ENCODE measurements at places on chromosomes 5 and 9.

DNA sequence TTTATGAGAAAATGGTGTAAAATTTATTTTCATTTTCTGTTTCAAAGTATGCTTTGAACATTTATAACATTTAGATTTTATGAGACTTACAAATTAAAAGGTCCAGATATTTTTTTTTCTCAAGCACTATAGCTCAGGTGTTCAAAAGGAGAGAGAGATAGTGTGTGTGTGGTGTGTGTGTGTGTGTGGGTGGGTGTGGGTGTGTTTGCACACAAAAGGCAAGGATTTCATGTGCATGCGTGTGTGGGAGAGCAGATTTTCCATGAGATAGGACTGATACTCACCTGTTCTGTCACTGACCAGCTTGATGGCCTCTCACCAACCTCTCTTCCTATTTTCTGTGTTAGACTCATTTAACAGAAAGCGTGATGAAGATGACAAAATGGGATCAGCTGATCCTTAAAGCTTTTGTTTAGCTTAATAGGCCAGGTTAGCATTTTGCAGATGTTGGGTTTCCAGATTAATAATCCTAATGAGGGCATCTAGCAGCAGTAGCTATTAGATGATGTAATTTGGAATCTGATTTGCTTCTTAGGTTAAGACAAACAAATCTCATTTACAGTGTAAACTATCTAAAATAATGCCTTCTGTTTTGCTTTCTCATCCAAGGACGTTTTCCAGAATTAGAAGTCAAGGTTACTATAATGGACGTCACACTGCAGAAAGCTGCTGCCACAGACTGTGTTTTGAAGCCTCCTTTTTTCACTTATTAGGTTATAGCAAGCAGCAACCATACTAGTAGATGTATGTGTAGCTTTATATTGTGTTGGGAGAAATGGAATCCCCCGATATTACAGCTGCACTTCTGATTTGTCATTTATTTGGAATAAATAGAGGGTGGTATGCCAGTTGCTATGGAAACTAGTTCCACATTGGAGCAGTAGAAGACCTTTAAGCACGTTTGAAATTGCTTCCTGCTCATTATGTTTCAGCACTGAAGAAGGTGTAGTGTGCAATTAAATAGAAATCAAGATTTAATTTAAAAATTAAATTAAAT, 355.6 kb downstream of the TAF11L14 start:
- DNase-seq, result no peak

GRCh38 chr9:121057821-121058220, 7.7 kb upstream of the C5 start:
- DNase-seq, result no peak

GRCh38 chr5:140996060-140996459, 29.8 kb downstream of the PCDHAC2 start:
- DNase-seq, result no peak

- no peak for DNase-seq
These were observed 77.0 kb downstream of the ABCA1 start for GRCh38 chr9:104850786-104851545.

DNA sequence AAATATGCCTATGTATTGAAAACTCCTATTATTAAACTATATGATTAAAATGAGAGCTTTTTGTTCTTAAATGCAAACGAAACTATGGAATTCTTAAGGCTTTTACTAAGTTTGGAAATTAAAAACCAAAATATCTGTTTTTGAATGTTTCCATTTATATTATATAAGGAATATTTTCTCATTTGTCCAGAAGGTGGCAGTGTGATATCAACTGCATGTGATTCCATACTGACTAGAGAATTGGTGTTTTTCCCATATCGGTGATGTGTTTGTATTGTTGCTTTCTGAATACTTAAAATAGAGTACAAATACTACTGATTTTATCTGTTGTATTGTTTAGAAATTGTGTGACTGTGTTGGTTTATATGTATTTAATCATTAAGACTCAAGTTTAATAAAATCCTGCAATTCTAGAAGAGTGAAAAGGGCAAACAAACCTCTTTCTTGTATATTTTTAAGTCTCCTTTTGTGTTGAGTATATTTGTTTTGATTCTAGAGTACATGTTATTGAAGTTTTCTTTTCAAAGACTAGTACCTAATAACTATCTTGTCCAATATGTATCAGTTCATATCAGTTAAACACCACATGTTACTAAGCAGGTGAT, 320.8 kb downstream of the CCDC171 start:
- no peak for DNase-seq

DNA sequence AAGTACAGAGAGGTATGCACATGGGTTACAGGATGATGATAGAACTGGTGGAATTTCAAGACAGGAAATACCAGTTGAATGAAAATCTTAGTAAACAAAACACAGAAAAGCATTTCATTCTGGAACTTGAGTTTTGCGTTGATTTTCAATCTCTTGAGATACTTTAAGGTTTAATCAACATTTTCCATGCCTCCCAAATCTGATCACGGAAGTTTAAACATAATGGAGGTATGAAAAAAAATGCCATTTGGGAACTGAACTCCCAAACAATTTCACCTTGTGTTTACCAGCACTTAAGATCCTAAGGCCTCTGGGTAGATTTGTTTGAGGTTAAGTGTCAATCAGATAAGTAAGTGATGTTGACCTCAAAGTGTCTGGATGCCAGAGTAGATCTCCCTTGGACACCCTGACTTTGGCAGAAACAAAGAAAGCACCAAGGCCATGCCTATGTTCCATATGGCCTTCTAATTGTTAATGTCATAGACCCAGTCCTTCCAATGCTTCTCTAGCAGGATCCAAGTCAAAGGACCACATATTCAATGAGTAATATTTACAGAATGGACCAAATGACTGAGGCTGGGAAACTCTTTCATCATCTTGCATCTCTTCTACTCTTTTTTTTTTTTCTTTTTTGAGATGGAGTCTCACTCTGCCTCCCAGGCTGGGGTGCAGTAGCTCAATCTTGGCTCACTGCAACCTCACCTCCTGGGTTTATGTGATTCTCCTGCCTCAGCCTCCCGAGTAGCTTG, 216.9 kb downstream of the ARRDC3 start:
- DNase-seq, result no peak

DNA sequence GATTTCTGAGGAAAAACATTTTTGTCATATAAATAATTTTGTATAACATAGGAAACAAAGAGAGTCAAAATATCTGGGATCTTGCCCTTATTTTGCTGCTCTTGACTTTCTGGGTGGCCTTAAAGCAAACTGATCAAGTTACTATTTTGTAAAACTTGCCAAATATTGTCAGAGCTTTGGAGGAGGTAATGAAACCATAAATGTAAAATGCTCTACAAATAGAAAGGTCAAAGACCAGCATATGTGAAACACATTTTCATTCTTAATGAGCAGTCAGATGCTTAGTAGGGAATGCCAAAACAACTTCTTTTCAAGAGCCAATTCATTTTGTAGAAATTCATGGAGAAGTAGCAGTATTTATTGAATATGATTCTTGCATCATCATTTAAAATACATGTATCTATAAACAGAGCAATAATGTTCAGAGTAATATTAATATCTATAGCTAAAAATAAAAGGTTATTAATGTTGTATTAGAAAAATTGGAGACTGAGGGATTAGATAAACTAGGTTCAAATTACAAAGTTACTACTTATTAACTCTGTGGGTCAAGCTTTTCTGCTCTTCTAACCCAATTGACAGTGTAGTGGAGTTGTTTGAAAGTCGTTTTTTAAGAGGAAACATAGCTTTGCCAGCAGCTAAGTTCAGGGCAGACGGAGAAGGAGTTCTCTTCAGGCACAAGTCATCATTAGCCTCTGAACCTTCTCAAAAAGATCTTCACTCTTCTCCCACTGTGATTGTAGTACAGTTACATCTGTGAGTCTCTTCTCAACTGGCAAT, 2053.1 kb downstream of the EFNA5 start:
- no peak for DNase-seq

GRCh38 chr9:85237478-85237877, 504.3 kb downstream of the AGTPBP1 start:
- no peak for DNase-seq

GRCh38 chr5:18113721-18114120, 479.5 kb downstream of the TAF11L14 start:
- no peak for DNase-seq

DNA sequence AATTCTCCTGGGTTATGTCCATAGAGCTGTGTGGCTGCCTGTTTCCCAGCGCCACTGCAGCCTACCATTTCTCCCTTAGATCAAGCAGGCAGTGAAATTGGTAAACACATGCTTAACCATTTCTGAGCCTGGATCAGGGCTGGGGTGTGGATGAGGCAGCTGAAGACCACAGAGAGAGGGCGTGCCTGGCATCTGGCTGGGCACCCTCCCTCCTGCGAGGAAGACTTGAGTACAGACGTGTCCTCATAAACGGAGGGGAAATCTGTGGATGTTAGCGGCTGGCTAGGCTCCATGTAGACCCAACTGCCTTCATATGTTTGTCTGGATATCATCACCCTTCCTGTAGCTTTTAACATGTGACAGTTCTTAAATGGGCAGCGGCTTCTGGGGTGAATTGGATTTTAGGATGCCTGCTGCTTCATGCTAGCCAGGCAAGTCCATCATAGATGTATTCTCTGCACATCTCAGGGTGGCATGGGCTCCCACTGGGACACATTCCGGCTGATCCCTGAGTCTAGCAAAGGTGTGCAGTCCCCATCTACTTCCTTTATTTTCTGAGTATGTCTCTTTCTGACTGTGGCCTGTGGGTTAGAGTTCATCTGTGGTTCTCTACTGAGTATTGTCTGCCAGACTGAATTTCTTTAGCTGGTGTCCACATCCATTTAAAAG, 11.0 kb downstream of the RGS3 start:
- no peak for DNase-seq

DNA sequence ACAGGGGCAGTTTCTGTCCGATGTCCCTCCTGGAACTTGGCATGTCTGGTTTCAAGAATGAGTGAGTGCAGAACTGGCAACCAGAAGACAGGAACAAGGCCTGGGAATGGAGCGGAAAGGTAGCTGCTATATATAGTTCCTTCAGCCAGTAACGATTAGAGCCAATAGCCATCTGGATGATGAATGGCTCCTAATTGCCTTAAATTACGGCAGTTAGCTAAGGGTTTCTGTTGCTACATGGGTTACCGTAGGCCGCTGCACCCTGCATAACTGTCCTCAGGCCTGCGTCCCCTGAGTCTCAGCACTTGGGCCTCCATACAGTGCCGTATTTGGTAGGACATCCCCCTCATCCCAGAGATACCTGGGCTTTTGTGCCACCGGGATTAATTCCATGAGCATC, 29.4 kb downstream of the WWC1 start:
- DNase-seq, result no peak

DNA sequence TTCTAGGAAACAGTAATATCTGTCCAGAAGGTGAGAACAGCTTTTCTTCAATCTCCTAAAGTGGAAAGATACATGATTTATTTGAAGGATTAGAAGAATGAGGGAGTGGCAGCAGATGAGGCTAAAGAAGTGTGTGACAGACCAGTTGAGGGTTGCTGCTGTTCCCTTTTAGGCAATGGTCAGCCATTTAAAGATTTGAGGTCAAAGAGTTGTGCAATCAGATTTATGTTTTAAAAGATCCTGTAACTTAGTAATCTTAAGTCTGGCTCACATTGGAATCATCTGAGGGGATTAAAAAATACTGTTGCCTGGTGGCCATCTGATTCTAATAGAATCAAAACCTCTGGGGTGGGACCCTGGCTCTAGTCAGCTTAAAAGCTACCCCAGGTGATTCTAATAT, 4.3 kb upstream of the SGCD start:
- no peak for DNase-seq

- DNase-seq, result no peak
These were observed 154.5 kb downstream of the YIPF5 start for GRCh38 chr5:144015961-144016360.

DNA sequence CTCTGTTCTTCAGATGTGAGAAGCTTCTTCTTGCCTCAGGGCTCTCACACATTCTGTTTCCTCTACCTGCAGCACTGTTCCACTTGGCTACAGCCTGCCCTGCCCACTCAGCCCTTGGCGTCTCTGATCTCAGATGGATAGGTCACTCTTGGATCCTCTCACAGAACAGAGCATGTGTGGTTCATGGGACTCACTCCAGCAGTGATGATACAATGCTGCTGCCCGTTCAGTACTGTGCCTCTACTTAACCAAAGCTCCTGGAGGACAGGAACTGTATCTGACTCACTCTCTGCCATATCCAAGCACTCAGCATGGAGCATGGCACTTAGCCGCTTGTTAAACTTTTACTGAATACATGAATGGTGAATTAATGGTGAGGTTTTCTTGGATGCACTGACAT, 3.4 kb upstream of the SPINK4 start:
- DNase-seq, result no peak

DNA sequence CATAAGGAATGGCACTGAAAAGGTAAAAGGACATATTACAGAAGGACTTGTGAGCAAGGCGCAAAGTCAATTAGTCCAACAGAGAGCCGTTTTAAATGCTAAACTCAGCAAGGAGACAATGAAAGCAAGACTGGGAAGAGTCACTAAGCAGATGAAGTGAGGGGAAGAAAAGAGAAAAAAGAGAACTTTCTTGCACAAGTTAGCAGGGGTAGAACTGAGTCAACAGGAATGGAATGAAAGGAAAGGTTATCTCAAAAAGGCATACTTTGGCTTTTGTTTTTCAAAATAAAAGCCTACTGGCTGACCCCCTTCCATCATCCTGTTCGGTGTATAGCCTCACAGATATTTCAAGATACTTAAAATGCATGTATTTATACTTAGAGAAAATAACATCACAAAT, 75.0 kb downstream of the NR6A1 start:
- DNase-seq, result no peak

DNA sequence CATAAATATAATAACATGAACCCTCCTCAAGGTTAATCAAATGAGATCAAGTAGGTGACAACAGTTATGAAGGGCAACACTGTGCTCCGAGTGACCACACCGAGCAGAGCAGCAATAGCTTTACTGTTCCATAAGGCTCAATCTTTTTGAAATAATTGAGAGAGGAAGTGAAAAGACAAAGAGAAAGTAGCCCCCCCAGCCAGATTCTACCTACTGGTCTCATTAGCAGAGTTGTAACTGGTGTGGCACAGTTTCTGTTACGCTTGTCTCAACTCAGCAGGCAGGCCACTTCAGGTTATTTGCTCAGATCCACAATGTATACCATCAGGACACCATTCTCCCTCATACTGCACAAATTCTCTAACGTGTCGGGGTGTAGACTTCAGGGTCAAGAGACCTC, 14.0 kb downstream of the PRUNE2 start:
- no peak for DNase-seq

DNA sequence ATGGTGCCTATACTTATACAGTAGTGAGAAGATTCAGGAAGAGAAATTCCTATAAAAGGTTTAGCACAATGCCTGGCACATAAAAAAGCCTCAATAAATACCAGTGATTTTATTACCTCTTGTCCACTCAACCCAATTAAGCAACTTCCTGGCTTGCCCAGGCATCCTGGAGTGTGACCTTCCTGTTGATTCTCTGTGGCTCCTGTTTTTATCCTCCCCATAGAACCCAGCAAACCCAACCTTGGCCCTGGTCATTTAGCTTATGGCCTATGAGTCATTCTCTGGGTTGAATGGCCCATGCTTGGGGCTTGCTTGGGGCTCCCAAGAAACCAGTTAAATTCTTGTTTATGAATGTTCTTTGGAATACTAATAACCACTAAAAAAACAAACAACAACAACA, 21.4 kb upstream of the SPARC start:
- no peak for DNase-seq

Measured in stimulated activated CD4-positive, alpha-beta T cell treated with anti-CD3 and anti-CD28 coated beads, Interleukin-1b, Interleukin-23, amount 100 ng/mL, for 1 hour (primary cell).